ENCODE measurements at places on chromosomes 1 and 21. TPM values are rescaled to one million over a fixed set of nuclear protein-coding genes. Genes with fewer than 3 reads are reported as not detected.
A peak's percentile ranks its signal among the peaks of the same experiment; 100 is the strongest.

- DNase-seq: peak; percentile 13
Measured at GRCh38 chr1:100219883-100220282, 29.8 kb downstream of the DBT start.

DNA sequence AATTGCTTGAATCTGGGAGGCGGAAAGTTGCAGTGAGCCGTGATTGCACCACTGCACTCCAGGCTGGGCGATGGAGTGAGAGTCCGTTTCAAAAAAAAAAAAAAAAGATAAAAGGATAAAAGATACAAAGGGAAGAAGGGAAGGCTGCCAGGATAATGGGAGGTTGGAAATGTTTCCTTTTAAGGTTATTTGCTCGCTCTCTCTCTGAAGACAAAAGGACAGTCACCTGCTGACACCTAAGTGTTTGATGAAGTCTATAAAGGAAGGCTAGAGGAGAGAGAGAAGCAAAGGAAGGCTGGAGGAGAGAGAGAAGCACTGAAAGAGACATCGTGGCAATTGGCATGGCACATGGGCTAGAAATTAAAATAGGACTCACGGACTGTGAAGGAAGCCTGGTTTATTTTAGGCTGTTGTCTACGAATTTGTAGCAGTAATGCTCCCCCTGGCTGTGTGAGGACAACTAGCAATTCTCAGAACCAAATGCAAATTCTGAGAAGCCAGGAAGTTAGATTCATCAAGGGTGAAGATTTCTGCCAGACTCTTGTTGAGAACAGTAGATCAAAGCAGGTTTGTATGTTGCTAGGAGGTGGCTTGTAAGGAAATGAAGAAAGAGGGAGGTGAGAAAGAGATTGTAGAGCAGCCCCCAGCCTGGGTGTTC is 154.2 kb downstream of the ZP4 start:
- DNase-seq: no peak

The FCMR gene
- 49.4 TPM for total RNA-seq

The SIM2 gene
- not detected for total RNA-seq

The ANGPTL1 gene
- not detected for total RNA-seq

Measured in activated CD8-positive, alpha-beta T cell treated with anti-CD3 and anti-CD28 coated beads for 36 hours (primary cell).